Mesothelial cell of epicardium (in vitro differentiated cells): ENCODE measurements at places on chromosomes 7 and 10.
A peak's percentile ranks its signal among the peaks of the same experiment; 100 is the strongest.

GRCh38 chr10:106551501-106552062 is 612.9 kb downstream of the SORCS1 start:
- no peaks in the 10 kb centered on the region for H3K27me3 ChIP-seq
- no peak overlapping the region for H3K27ac ChIP-seq
- H3K4me3 ChIP-seq = no peak overlapping the region
- no peaks in the 10 kb centered on the region for H3K4me1 ChIP-seq
- no peaks in the 10 kb centered on the region for H3K36me3 ChIP-seq

DNA sequence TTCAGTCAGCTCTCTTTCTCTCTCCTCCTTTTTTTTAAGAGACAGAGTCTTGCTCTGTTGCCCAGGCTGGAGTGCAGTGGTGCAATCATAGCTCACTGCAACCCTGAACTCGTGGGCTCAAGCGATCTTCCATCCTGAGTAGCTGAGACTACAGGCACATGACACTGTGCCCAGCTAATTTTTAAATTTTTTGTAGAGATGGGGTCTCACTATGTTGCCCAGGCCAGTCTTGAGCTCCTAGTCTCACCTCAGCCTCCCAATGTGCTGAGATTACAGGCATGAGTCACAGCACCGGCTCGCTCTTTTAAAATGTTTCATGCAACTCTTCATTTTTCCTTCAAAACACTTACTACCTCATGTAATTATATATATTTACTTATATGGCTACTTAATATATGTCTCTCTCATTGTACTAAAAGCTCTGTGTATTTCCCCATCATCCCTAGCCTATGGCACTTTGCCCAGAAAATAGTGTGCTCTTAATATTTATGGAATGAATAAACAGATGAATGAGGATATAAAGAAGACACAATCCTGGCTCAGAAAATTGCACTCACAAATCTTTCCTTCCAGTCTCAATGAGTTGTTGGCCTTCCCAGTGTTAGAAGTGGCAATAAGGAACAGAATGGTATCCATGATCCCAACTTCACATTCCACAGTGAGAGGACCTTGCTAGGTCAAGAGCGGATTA is 33.9 kb downstream of the EBLN1 start:
- peaks cover 3% of the 10 kb centered on the region for H3K36me3 ChIP-seq
- peak overlapping the region; percentile 55 for H3K27ac ChIP-seq
- no peak overlapping the region for H3K4me3 ChIP-seq
- DNase-seq = no peak
- peaks cover 14% of the 10 kb centered on the region for H3K4me1 ChIP-seq
- H3K27me3 ChIP-seq = peaks cover 14% of the 10 kb centered on the region

- peaks cover 9% of the 10 kb centered on the region for H3K4me1 ChIP-seq
- no peak for DNase-seq
- no peak overlapping the region for H3K4me3 ChIP-seq
- no peaks in the 10 kb centered on the region for H3K36me3 ChIP-seq
Observed at GRCh38 chr10:80526742-80527141, 11.0 kb upstream of the SH2D4B start.

DNA sequence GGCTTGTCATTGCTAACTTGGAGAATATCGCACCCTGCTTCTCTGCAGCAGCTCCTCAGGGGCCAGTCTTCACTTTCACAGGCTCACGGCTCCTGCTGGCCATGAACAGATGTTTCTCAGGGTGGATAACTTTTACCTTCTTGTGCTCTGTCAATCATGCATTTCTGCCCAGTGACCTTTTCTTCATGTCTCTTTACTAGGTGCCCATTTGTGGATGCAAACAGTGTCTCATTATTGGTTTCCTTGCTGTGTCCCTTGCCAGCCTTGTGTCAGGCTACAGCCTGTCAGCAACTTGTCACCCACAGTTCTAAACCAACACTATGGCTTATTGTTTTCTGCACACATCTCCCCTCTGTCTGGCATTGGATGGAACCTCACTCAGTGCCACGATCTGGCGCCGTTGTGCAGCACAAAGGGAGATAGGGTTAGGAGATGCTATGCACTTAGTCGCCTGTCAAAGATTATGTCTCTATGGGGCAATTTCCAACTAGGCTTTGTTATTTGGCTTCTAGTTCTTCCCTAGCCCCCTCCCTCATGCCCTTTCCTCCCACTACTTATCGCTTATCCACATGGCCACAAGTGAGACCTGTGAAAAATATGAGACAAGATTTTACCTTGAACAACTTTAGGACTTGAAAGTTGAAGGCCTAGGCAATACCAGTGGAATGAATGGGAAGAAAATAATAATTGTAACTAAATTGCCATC is 45.7 kb upstream of the NXPH1 start:
- H3K4me1 ChIP-seq = peaks cover 12% of the 10 kb centered on the region
- H3K36me3 ChIP-seq = no peaks in the 10 kb centered on the region
- H3K27ac ChIP-seq = no peak overlapping the region

- no peak for DNase-seq
- H3K36me3 ChIP-seq = no peaks in the 10 kb centered on the region
- no peaks in the 10 kb centered on the region for H3K27me3 ChIP-seq
- peaks cover 29% of the 10 kb centered on the region for H3K4me1 ChIP-seq
- no peak overlapping the region for H3K27ac ChIP-seq
- H3K4me3 ChIP-seq = no peak overlapping the region
Observed at GRCh38 chr10:23869548-23869947, 339.4 kb upstream of the KIAA1217 start.

DNA sequence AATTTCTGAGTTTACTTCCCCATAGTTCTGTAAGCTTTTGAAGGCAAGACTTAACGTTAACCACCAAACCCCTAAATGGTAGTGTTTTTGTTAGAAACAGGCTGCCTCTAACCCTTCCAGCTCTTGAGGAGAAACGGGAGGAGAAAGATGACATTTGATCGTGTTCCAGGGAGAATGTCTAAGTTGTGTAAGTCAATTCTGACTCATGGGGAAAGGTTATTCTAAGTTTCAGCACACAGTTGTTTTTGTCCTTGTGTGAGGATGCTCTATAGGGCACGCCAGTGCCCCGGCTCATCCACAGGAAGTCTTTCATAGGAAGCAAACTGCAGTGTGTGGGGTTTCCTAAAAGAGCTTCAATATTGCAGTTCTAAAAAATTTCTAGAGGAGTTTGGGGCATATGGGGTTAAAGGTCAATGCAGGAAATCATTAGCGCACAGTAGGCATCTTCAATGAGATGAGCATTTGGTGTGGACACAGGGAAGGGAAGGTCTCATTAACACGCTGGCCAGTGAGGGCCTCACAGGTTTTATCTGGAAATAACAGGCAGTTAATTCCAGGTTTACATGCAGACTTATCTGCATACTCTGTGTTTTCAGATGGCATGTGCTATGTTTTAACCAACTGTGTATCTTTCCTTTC is 638.2 kb upstream of the IGFBP3 start:
- no peaks in the 10 kb centered on the region for H3K27me3 ChIP-seq
- peak overlapping the region; percentile 99 for H3K27ac ChIP-seq
- no peak for DNase-seq
- H3K4me3 ChIP-seq = no peak overlapping the region
- peaks cover 41% of the 10 kb centered on the region for H3K36me3 ChIP-seq

GRCh38 chr7:150401424-150401790 is 22.3 kb downstream of the ZNF775 start:
- H3K4me1 ChIP-seq = peaks cover 52% of the 10 kb centered on the region
- no peak for DNase-seq
- H3K36me3 ChIP-seq = peaks cover 7% of the 10 kb centered on the region
- H3K27ac ChIP-seq = no peak overlapping the region
- no peaks in the 10 kb centered on the region for H3K27me3 ChIP-seq

DNA sequence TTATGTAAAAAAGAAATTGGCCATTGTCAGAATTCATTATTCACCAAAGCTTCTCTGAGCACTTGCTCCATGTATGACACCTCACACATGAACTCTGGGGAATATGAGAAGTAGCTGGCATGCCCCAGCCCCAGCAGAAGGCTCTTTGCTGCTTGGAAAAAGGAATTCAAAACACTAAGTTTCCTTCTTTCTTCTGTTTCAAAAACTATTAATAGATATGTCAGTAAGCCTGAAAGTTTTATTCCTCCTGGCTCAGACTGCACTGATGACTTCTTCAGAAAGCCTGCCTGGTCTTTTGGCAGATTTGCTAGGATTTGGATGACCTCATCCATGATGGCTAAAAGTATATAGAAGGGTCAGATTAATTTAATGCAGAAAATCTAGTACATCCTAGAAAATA is 511.0 kb downstream of the GFRA1 start:
- no peak for DNase-seq
- H3K36me3 ChIP-seq = peaks cover 2% of the 10 kb centered on the region
- no peak overlapping the region for H3K4me3 ChIP-seq
- H3K4me1 ChIP-seq = peaks cover 1% of the 10 kb centered on the region
